A549 treated with CpdA at 1 μM for 4 hours (cell line): ENCODE measurements at places on chromosomes 16 and 17. TPM values are rescaled to one million over a fixed set of nuclear protein-coding genes. Genes with fewer than 3 reads are reported as not detected.

LAT gene
- 4.0 to 5.8 TPM (median 4.8 TPM) in 5 replicates for total RNA-seq

KCNJ16 gene
- 0.03 to 0.17 TPM (median 0.10 TPM) in 4 of 5 replicates, not detected in the other for total RNA-seq

CIITA gene
- total RNA-seq, result 0.08 to 0.17 TPM (median 0.16 TPM) in 5 replicates

WNT9B gene
- not detected in 5 replicates for total RNA-seq

GPR142 gene
- total RNA-seq, result 0.03 TPM in 1 of 5 replicates, not detected in the others

SENP3 gene
- total RNA-seq, result 94.4 to 114 TPM (median 102 TPM) in 5 replicates

NME1 gene
- total RNA-seq, result 585 to 774 TPM (median 742 TPM) in 5 replicates

KRT33B gene
- total RNA-seq, result 0.05 to 0.13 TPM (median 0.10 TPM) in 3 of 5 replicates, not detected in the others

ATP2A3 gene
- total RNA-seq, result 3.6 to 5.4 TPM (median 4.3 TPM) in 5 replicates

TEKT5 gene
- 0.05 to 0.27 TPM in 2 of 5 replicates, not detected in the others for total RNA-seq

KIF19 gene
- 0.01 to 0.05 TPM in 2 of 5 replicates, not detected in the others for total RNA-seq

PYDC1 gene
- total RNA-seq, result not detected in 5 replicates

ABR gene
- total RNA-seq, result 100 to 116 TPM (median 109 TPM) in 5 replicates

KCNH6 gene
- not detected in 5 replicates for total RNA-seq

VTN gene
- total RNA-seq, result 17.3 to 26.7 TPM (median 18.8 TPM) in 5 replicates

TMEM92 gene
- 24.5 to 28.2 TPM (median 27.3 TPM) in 5 replicates for total RNA-seq

RAMP2 gene
- 0.65 to 1.3 TPM (median 0.99 TPM) in 5 replicates for total RNA-seq

PRSS22 gene
- total RNA-seq, result 2.3 to 3.6 TPM (median 2.7 TPM) in 5 replicates

BCAR1 gene
- total RNA-seq, result 58.1 to 95.0 TPM (median 86.7 TPM) in 5 replicates

GPR179 gene
- total RNA-seq, result 0.03 to 0.08 TPM (median 0.04 TPM) in 4 of 5 replicates, not detected in the other

TP53TG3B gene
- total RNA-seq, result 0.17 to 0.37 TPM in 2 of 5 replicates, not detected in the others

SYNGR3 gene
- total RNA-seq, result 6.3 to 8.3 TPM (median 6.5 TPM) in 5 replicates

ZNF75A gene
- 9.0 to 12.3 TPM (median 10.7 TPM) in 5 replicates for total RNA-seq

ARL6IP1 gene
- total RNA-seq, result 273 to 527 TPM (median 295 TPM) in 5 replicates

C17orf113 gene
- 0.40 to 0.81 TPM (median 0.62 TPM) in 5 replicates for total RNA-seq

TBC1D3I gene
- total RNA-seq, result 0.09 to 0.19 TPM (median 0.15 TPM) in 3 of 5 replicates, not detected in the others

MILR1 gene
- 1.6 to 3.0 TPM (median 2.1 TPM) in 5 replicates for total RNA-seq

TGFB1I1 gene
- 34.3 to 68.8 TPM (median 45.1 TPM) in 5 replicates for total RNA-seq

SBK1 gene
- total RNA-seq, result 0.22 to 0.38 TPM (median 0.32 TPM) in 5 replicates

HDAC5 gene
- 13.6 to 15.8 TPM (median 14.3 TPM) in 5 replicates for total RNA-seq

HOXB2 gene
- total RNA-seq, result 0.44 to 0.69 TPM (median 0.55 TPM) in 4 of 5 replicates, not detected in the other

CDRT15L2 gene
- not detected in 5 replicates for total RNA-seq

CNTD1 gene
- 0.08 to 0.27 TPM (median 0.25 TPM) in 3 of 5 replicates, not detected in the others for total RNA-seq

GEMIN4 gene
- total RNA-seq, result 57.8 to 66.3 TPM (median 63.2 TPM) in 5 replicates

FBXL16 gene
- 1.8 to 3.2 TPM (median 2.6 TPM) in 5 replicates for total RNA-seq

FOXC2 gene
- 1.6 to 2.2 TPM (median 2.1 TPM) in 5 replicates for total RNA-seq

TBL3 gene
- total RNA-seq, result 27.7 to 41.2 TPM (median 34.8 TPM) in 5 replicates

CCDC78 gene
- 3.7 to 7.1 TPM (median 5.7 TPM) in 5 replicates for total RNA-seq
